NCI-H1048 (cell line): ENCODE measurements at places on chromosomes 7 and 10.

- DNase-seq, result no peak
Measured at GRCh38 chr7:28349637-28350036, 62.7 kb upstream of the CREB5 start.

DNA sequence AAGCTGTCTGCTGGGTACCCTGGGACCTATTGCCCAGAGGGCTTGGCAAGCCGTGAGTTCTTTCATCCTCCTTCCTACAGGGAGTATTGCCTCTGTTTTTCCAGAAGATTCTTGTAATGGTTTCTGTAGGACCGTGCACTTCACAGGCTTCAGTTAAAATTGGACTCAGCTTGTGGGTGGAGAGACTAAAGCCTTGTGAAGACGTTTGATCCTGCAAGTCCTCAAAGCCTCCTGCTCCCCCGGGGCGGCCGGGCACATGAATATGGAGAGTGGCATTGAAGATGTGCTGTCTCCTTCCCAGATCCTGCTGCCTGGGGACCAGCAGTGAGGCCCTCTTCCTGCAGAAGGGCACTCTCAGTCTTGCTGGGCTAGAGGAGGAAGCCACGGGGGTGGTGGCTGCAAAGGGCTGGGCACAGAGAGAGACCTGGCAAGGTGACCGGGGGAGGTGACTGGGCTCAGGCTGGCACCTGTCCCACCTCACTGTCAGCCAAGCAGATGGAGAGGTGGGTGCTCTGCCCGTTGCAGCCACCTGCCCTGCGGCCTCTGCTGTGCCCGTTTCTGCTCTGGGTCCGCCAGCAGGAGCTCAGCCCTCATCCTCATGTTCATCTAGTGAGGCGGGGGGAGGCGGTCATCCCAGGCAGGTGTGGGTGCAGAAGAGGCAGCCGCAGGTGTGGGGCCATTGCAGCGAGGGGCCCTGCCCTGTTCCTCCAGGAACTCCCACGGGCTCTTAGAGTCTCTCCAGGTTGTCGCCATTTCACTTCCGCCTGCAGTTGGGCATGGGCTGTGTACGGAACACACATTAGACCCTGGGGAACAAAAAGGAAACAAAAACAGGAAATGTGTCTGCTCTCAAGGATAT, 55.7 kb downstream of the TMEM209 start:
- no peak for DNase-seq

DNA sequence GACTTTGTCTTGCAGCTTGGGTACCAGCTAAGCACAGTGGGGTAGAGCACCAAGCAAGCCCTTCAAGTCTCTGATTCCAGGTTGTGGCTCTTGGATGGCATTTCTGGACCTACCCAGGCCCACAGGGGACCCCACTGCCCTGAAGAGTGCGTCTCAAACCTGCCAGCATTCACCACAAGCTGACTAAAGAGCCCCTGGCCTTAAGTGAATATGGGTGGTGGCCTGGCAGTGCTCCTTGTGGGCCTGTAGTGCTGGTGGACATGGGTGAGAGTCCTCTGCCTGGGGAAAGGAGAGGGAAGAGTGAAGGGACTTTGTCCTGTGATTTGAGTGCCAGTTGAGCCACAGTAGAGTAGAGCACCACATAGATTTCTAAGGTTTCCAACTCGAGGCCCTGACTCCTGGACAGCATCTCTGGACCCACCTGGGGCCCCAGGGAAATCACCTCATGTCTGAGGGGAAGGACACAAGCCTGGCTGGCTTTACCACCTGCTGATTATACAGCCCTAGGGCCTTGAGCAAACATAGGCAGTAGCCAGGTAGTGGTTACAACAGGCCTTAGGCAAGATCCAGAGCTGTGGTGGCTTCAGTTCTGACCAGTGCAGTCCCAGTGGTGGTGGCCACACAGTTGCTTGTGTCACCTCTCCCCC, 23.7 kb downstream of the GSDME start:
- no peak for DNase-seq

GRCh38 chr7:38310591-38311101, 37.2 kb upstream of the TARP start:
- no peak for DNase-seq

- no peak for DNase-seq
Measured at GRCh38 chr7:6646465-6646864, 9.3 kb downstream of the ZNF316 start.

- DNase-seq, result no peak
Measured at GRCh38 chr10:126068322-126068721, 172.0 kb downstream of the FANK1 start.

DNA sequence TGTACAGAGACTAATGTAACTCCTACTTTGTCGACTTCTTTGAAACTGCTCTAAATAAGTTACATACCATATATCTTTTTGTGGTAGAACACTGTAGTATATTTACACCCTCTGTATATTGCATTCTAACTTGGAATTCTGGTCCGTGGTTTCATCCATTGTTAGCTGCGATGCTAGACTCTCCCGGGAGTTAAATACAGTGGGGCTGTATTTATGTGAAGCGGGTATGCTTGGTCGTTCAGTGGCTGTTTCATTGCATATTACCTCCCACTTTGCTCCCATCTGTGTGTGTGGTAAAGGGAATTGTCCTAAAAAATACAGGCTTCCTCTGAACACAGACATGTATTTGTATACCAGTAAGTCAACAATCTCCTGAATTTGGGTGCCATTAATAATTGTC, 231.1 kb downstream of the SLC25A13 start:
- peak; percentile 54 for DNase-seq
